ENCODE measurements at places on chromosomes 6 and 20.

GRCh38 chr20:24708411-24709295 is 239.2 kb downstream of the SYNDIG1 start:
- no peak for DNase-seq

- no peak for DNase-seq
Measured at GRCh38 chr20:35871259-35871771, 83.0 kb downstream of the SCAND1 start.

DNA sequence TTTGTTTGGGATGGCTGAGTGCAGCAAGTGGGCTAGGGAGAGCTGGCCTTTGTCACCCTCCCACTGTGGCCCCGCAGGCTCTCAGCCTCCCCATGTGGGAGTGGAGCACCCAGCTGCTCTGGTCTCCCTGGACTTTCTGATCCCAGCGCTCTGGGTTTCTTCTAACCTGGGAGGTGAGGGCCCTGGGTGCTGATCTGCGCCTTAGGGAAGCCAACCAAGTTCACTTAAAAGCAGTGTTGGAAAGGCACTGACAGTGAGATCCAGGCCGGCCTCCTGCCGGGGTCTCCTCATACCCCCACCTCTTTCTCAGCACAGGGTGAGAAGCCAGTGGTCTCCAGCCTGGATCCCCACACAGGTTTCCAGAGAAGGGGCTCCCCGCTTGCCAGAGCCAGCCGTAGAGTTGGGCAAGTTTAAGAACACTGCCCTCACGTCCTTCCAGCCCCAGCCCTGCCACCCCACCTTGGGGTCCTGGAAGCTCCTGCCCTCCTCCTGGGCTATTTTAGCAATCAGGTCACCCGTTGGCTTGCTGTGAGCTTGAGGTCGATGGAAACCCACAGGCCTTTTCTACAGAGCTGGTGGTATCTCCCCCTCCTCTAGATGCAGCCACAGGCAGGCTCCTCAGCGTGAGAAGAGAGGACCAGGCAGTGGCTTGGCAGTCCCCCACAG is 9.6 kb downstream of the C20orf203 start:
- no peak for DNase-seq

- no peak for DNase-seq
Measured at GRCh38 chr20:33657704-33658095, 4.4 kb upstream of the C20orf144 start.

- DNase-seq = no peak
Measured at GRCh38 chr6:43715056-43715788, 27.6 kb upstream of the MRPS18A start.

DNA sequence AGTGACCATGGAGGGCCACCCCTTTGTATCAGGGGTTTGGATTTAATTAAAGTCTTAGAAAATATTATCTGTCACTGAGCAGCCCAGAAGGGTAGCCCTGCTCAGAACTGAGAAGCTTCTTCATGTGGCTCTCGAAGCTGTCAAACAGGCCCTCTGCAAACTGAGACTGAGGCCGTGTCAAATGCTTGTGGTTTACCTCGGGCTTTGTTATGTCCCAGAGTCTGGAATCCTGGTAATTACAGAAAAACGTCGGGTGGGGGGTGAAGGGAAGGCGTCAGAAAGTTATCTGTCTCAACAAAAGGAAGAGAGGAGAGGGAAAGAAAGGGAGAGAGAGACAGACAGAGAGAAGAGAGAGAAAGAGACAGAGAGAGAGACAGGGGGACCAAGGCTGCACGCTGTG is 200.8 kb downstream of the BMP7 start:
- no peak for DNase-seq

DNA sequence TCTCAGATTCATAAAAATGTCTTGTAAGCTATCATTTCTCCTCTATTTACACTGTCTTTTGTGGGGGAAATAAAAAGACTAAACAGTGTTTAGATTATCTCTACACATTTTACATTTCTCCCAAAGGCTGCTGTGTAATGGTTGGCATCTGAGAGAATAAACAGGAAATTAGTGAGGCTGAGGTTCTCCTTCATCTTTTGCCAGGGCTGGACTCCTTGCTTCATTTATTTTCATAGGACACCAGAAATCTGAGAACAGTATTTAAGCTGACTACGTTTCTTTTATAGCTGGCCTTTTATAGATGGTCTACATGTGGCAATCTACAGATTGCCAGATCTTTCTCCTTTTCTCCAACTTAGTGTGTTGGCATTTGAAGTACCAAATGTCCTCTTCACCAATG is 41.5 kb downstream of the PLCB4 start:
- DNase-seq = no peak

DNA sequence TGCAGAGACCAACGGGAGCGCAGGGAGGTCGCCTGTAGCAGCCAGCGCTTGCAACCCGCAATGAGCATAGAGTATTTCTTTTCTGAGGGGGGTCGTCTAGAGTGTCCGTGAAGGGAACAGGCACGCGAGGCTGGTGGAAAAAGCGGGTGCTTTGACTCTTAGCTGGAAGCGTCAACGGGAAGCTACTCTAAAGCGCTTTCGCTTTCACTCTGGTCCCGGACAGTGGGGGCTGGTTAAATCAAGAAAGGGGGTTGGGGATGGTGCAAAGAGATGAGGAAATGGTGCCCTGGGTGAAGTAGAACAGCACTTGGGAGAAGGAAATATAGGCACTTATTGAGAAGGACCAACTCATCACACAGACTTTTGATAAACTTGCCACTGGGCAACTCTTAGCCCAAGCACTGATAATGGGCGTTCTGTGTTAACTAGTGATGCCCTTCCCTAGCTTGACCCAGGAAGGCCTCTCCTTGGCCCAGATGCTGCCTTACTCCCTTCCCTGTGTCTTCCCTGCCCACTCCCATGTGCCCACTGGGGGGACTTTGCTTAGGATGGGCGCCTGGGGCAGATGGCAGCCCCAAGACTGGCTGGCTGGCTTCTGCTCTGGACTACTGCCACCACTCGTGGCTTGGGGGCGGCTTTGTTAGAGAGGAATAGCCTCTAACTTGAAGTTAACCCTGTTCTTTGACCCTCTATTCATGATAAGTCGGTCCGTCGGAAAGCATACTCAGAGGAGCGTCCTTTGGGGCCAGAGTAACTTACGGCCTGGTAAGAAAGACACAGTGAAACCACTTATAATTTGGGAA is 585 bp downstream of the PSMB9 start:
- no peak for DNase-seq

DNA sequence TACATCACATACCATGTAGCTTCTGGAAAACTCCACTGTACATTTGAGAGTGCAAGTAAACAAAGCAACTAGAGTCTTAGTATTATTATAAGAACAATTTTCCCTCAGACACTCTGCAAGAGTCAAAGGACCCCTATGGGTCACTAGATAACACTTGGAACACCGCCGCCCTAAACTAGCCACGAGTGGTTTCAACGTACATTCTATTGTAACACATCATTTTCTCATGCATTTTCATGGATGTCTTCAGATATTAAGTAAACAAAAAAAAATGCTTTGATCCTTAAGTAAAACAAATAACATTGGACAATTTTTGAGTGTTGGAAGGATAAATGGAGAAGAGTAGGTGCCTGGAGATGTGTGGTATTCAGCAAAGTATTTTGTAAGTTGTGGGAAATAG is 3.2 kb upstream of the RNF146 start:
- DNase-seq = no peak

DNA sequence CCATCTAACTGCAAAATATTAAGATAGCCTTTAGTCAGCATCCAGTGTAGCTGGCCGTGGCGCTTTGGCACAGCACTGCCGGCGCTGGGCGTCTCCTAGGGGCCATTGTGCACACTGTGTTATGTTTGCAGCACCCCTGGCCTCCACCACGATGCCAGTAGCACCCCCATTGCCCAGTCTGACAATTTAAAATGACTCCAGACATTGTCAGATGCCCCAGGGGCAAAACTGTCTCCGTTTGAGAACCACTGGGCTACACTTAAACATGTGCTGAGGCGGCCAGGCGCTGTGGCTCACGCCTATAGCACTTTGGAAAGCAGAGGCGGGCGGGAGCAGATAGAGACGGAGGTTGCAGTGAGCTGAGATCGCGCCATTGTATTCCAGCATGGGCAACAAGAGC is 6.0 kb upstream of the MTG2 start:
- DNase-seq = no peak

DNA sequence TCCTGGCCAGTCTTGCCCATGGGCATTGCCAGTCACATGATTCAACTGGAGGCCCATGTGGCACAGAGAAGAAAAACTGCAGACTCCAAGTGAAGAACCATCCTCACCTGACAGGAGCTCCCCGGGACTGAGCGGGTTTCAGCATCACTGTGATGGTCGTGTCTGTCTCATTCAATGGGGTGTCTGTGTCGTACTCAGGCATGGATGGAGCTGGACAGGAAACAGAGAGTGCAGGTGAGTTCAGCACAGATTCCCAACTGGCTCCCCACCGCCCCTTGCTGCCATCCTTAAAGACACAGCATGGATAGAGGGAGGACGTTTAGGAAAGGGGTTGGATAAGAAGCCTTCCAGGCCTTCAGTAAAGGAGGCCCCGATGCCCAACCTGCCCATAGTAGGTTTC is 732.3 kb upstream of the CHD6 start:
- DNase-seq = no peak

DNA sequence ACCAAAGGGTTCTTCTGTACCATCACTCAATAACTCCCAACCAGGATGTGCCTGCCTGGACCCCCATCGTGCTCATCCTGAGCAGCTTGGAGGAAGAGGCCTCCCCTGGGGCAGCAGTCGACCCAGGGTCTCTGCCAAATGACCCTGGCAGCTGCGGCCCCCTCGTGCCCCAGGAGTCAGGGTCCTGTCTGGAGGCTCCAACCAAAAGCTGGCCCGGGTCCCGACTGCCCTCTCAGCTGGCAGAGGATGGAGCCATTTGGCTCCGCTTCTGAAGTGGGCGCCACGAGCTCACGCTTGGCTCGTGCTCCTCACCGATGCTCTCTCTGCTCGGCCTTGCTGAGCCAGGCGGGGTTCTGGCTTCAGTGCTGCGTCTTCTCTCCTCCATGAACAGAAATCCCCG is 56.8 kb downstream of the TFAP2C start:
- DNase-seq = no peak

DNA sequence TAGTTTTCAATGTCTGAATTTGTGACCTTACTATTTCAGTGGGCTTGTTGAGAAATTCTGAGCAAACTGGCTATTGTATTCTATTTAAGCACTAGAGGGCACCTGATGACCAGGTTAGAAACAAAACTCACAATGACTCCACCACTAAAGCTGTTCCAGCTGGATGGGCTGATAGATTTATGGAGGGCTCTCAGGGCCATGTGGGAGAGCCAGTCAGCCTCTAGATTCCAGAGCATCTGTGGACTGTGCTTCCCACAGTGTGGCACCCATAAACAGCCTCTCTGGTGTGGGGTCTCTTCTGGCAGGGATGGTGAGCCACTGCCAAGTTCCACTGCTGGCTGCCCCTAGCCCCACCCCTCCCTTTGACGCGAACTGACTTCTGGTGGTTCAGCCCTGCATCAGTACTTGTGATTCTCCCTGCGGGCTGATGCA is 29.2 kb downstream of the C6orf58 start:
- DNase-seq = no peak

DNA sequence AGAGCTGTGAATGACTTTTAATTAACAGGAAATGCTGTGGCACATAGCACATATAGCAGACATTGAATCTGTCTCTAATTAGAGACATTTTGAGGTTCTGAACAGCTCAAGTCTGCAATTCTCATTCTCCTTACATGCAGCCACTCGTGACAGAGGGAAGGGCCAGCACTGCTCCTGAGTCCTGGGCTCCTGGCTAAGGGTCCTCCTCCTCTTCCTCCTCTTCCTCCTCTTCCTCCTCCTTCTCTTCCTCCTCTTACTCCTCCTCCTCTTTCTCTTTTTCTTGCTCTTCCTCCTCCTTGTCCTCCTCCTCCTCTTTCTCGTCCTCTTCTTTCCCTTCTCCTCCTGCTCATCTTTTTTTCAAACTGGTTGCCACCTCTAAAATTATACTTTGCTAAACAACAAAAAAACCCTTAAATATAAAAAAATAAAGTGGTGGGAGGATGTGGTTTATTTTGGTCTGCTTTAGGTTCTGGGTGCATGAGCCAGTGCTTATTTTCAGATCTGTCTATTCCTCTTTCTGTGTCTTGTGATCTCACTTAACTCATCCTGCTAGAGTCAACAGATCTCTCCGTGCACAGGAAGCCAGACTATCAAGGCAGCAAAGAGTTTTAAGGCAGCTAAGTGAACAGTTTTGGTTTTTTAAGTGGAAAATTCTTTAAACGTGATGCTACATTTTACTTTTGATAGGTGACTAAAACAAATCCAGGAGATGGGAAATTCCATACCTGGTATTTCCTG is 159.3 kb downstream of the CD83 start:
- DNase-seq = peak; percentile 4
